Stimulated activated CD4-positive, alpha-beta T cell treated with anti-CD3 and anti-CD28 coated beads, Interleukin-15, amount 100 ng/mL, for 1 hour (primary cell): ENCODE measurements at places on chromosomes 4 and X.

- DNase-seq, result no peak
Measured at GRCh38 chrX:66015152-66015831, 24.6 kb downstream of the VSIG4 start.

- DNase-seq, result no peak
Measured at GRCh38 chrX:69182818-69183380, 17.6 kb upstream of the PJA1 start.

- DNase-seq, result no peak
Measured at GRCh38 chr4:98586291-98586961, 72.0 kb downstream of the TSPAN5 start.

DNA sequence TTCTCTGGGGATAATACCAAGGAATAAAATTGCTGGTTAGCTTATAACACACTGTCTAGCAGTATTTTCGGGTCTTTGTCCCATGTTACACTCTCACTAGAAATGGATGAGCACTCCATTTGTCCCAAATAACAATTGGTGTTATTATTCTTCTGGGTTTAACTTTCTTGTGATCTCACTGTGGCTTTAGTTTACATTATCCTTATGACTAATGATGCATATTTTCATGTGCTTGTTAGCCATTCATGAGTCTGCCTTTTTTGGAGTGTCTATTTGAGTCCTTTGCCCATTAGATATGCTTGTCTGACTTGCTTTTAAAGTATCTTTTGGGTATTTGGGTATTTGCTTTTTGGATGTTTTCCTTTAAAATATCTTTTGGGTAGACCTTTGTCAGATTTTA, 372.9 kb upstream of the TENM3 start:
- DNase-seq, result no peak

DNA sequence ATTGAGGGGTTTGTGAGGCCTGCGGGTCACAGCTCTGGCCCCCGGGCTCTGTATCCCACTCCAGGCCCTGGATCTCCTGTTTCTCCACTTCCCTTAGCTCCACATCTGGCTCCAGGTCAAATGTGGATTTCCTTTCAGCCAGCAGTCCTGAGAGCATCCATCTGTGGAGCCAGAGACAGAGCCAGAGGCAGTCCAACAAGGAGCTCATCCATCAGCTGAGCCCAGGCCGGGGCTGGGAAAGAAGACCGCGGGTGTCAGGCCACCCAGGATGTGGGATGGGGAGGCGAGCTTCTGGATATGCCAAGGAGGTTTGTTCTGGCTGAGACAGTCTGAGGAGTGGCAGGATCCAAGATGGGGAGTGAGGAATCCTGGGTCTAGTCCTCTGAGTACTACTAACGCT, 91.7 kb downstream of the EFNB1 start:
- DNase-seq, result no peak

DNA sequence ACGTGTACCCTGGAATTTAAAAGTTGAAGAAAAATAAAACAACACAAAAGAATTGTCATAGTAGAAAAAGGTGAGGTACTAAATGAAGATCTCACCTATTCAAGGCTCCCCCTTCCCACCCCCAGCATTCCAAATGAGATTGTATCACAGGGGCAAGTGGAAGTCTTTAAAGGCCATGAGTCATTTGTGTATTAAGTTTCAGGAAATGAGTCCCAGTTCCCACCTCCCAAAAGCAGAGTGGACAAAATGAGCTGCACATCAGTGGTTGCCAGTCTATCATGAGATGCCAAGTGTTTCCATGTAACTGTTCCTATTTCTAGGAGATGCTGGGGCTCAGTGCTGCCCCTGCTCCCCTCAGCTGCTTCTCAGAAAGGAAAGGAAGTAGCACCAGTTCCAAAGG, 20.1 kb downstream of the ARHGEF9 start:
- DNase-seq, result no peak

- DNase-seq, result no peak
Measured at GRCh38 chrX:38341442-38341841, 11.0 kb upstream of the OTC start.

- no peak for DNase-seq
Measured at GRCh38 chr4:155532373-155533085, 134.1 kb upstream of the GUCY1A1 start.

GRCh38 chr4:159910721-159911120, 807.8 kb downstream of the RAPGEF2 start:
- DNase-seq, result no peak

GRCh38 chrX:1464041-1464970, 11.6 kb upstream of the ASMTL start:
- DNase-seq, result no peak

GRCh38 chr4:38036548-38036947, 76.3 kb downstream of the PTTG2 start:
- no peak for DNase-seq

GRCh38 chr4:165383591-165384073, 4.8 kb downstream of the CPE start:
- no peak for DNase-seq

GRCh38 chr4:76712564-76712963, 185.4 kb downstream of the SOWAHB start:
- no peak for DNase-seq

- DNase-seq, result no peak
Measured at GRCh38 chr4:117908306-117909207, 125.7 kb upstream of the NDST3 start.

GRCh38 chr4:77599378-77599777, 6.2 kb upstream of the CXCL13 start:
- DNase-seq, result no peak

GRCh38 chrX:117995378-117995777, 121.2 kb downstream of the KLHL13 start:
- no peak for DNase-seq

- no peak for DNase-seq
Measured at GRCh38 chr4:52102587-52102986, 51.5 kb downstream of the SPATA18 start.

- no peak for DNase-seq
Measured at GRCh38 chr4:33477715-33478114, 2757.5 kb downstream of the PCDH7 start.

GRCh38 chr4:186078981-186079638, 10.2 kb downstream of the TLR3 start:
- DNase-seq, result no peak

GRCh38 chr4:89995006-89995405, 100.4 kb downstream of the MMRN1 start:
- no peak for DNase-seq
